ENCODE measurements at places on chromosomes 2 and 18.

GRCh38 chr2:231110551-231110950, 14.3 kb downstream of the HTR2B start:
- DNase-seq: no peak

GRCh38 chr18:67805261-67805660, 288.7 kb upstream of the DSEL start:
- DNase-seq: peak; percentile 7

- DNase-seq: no peak
Observed at GRCh38 chr18:59921384-59921891, 21.6 kb downstream of the PMAIP1 start.

DNA sequence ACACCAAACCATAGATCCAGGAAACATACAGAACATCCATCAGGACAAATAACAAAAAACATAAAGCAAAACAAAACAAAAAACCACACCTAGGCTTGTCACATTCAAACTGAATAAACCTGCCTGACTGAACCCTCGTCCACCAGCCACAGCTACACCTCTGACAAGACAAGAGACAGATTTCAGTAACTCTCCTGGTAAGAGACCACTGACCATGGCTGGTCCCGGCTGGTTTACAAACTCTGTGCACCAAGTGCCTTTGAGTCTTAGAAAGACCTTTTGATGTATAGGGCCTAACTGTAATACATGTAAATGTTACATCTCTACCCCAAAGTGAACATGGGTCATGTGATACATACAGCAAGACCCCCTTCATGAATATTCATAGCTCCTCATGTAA, 4.8 kb upstream of the SLC66A2 start:
- DNase-seq: no peak

DNA sequence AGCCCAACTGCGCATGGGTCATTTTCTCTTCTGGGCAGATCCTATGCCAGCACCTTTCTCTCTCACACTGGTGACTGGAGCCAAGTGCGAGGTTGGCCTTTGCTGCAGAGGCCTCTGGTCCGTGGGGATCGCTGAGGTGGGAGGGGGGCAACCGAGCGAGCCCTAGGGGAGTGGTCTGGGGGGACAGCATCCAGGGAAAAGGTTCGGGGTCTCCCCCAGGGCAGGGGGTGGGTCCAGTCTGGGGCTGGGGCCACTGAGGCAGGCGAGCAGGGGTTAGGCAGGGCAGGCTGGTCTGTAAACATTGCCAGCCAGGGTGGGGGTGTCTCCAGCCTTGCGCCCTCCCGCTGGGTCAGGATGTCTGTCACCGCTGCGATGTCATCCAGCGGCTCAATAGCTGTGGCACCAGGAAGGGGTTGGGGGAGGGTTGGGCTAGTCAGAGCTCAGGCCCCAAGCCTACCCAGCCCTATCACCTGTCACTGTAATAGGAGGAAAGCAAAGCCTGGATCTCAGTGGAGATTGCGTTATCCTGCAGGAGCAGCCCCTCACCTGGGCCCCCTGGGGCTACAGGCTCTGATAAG, 4.7 kb downstream of the WDR54 start:
- peak; percentile 54 for DNase-seq

DNA sequence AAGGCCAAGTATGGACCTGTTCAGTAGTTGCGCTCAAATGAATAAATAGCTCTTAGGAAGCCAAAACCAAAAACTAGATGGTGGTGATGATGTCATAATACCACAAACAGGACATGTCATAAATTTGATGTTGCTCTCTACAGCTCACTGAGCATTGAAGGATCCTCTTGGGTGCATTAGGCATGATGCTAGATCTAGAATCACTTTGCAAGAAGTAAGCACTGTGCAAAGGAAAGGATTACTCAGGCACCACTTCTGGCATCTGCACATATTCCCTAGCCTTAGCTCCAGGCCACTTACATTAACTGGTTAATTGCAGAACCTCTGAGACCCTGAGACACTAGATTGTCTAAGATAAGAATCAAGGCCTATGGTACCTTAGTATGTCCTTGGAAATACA, 58.0 kb downstream of the LRRTM1 start:
- no peak for DNase-seq

- peak; percentile 89 for DNase-seq
Observed at GRCh38 chr18:31610286-31611205, 18.9 kb downstream of the TTR start.

- DNase-seq: no peak
Observed at GRCh38 chr2:189305291-189305943, 125.9 kb upstream of the COL5A2 start.

- DNase-seq: no peak
Observed at GRCh38 chr2:183162362-183162761, 38.1 kb downstream of the NUP35 start.

DNA sequence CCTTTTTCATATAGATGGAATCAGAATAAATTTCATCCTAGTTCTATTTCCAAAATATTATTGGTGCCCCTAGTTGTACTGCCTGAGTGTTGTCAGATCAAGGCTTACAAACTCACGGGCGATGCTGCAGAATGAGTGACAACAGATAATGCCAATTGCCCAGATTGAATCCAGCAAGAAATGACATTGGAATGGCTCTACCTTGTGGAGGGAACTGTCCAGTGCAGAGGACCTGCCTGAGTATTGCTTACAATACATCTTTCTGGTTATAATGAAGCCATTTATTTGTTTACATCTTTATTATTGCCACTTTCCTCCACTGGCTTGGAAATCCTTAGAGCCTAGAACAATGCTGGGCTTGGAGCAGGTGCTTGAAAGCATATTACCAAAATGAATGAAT, 7.8 kb upstream of the IL1R2 start:
- DNase-seq: no peak

DNA sequence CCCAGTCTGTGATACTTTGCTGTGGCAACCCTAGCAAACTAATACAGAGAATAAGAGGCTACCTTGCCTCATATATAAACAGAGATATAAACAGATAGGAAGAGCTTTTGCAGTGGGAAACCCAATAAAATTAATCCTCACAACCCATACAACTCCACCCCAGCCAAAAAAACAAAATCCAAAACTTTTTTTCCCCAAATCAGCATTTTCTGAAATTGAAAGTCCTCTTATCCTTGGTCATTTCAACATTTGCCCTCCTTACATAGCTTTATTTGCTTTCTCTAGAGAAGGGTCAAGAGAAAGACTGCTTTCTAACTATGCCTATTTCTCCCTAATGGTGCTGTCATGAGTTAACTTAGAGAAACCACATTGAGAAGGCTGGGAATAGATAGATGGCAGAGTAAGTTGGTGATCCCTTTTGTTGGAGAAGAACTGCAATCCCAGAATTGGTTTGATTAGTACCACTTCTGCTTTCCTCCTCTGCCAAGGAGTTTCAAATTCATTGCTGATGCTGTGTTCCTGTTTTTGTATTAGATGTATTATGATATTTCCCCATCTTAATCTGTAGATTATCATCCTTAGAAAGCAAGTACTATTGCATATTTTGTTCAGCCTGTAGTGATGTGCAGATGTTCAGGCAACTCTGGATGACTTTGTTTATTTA, 76.5 kb upstream of the B3GNT2 start:
- no peak for DNase-seq

- peak; percentile 38 for DNase-seq
Observed at GRCh38 chr2:195304310-195304709, 352.7 kb upstream of the SLC39A10 start.

GRCh38 chr2:200985799-200986198, 22.3 kb upstream of the ORC2 start:
- no peak for DNase-seq

DNA sequence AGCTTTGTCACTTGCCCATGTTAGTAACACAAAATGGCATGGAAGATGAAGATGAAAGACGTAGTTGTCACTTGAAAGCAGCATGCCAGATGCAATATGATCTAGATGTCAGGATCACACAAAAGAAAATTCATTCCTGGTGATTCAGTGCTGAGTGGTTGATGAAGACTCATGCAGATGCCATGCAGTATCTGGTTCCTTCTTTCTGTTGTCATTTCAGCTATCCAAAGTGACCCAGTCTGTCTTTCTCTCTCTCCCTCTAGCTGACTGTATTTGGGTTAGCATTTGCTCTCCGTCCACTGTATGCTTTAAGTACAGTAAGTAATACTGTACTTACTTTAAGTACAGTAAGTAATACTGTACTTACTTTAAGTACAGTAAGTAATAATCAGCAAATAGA, 50.4 kb downstream of the TTN start:
- no peak for DNase-seq

- peak; percentile 7 for DNase-seq
Observed at GRCh38 chr2:240570531-240571313, 2.4 kb downstream of the RNPEPL1 start.

GRCh38 chr2:60391649-60392375, 161.6 kb downstream of the BCL11A start:
- no peak for DNase-seq

- DNase-seq: no peak
Observed at GRCh38 chr2:238461491-238461890, 34.8 kb downstream of the ASB1 start.

GRCh38 chr2:16615687-16616615, 49.7 kb downstream of the CYRIA start:
- DNase-seq: no peak

DNA sequence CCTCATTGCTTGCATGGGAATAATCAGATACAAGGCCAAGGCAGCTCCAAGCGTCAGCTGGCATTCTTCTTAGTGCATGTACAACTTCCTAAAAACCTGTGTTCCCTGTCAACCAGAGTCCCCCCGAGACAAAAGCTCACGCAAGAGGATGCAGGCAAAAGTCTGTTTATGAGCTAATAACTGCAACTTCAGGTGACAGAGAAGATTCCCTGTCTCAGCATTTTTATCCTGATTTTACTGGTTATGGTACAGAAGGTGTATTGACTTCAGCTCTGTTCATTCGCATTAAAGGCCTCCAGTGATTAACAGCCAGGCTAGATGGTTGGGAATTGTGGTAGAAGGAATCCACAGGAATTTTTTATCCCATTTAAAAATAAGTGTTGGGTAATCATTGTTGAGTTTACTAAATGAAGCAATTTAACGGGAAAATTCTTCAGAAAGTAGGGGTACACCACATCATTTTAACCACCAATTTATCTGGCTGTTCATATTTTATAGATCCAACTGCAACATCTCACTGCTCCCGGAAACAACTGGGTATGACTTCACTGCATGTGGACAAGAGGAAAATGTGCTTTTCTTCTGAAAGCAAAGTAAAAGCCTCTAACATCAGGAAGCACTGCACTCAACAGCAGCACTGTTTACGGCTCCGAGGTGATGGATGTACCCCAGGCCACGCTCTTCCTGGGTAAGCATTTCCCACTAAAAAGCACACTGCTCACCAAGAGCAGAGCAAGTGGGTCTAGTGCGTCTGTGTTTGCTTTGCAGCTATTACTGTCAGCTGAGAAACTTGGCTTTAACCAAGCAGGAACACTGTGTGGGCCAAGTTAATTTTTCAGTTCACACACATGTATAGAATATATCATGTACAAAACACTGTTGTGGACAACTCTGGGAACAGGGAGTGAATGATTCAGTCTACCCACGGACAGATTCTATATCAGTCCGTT, 31.9 kb downstream of the CCBE1 start:
- DNase-seq: no peak

GRCh38 chr18:370751-371608, 103.1 kb upstream of the THOC1 start:
- peak; percentile 57 for DNase-seq

DNA sequence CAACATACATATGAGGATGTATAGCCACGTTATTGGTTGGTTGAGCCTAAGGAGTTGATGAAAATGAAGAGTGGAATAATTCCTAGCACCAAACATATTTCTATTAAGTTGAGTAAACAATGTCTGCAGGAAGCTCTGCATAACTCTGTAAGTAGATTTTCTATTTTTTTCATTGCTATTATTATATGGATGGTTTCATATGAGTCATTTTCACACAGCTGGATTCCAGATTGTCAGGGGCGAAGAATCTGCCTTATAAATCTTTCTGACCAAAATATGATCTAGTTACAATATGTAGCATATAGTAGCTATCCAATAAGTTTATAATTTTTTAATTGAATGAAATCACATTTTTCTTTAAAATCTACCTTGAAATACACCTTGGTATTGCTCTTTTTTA, 468.0 kb upstream of the PKDCC start:
- DNase-seq: no peak

- no peak for DNase-seq
Observed at GRCh38 chr2:45946023-45946422, 294.5 kb downstream of the PRKCE start.

DNA sequence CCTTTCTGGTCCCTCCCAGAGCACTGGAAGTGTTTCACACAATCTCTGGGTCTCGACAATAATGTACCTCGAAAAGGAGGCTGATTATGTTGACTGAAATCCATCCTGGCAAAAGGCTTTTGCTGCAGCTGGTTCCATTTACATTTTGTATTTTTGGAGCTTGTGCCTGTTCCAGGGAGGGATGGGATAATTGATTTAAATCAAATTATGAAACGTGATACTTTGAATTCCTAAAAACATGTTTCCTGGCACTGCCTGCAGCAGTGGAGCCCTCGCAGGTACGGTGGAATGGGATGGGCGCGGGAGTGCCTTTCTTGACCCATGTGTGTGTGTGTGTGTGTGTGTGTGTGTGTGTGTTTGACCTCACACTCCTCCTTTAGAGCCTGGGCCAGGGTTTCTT, 455.5 kb upstream of the MEIS1 start:
- DNase-seq: no peak

DNA sequence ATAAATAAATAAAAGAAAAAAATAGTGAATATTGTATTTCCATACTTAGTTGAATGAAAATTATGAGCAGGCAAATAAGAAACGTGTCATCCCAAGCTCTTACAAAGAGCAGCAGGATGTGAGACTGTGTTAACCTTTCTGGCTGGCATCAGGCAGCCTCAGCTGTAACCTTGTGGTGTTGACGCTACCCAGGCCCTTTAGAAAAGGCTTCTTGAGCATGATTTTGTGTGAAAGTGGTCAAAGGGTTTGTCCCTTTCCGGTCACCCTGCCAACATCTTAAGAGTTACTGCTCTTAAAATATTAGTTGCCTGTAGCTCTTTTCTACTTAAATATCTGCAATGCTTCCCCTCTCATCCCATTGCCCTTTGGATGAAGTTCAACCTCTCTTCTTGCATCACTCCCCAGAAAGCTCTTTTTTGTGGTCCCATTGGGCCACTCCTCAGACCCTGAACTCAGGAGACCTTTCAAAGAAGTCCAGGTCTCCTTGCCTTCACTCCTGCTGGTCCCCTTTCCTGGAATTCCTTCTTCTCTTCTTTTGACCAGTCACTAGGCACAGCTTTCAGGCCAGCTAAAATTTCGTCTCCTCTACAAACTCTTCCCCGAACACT, 35.0 kb downstream of the RHOB start:
- DNase-seq: no peak

GRCh38 chr2:236673823-236674185, 104.2 kb downstream of the ACKR3 start:
- DNase-seq: no peak

GRCh38 chr2:144240656-144241339, 279.1 kb downstream of the ZEB2 start:
- no peak for DNase-seq

DNA sequence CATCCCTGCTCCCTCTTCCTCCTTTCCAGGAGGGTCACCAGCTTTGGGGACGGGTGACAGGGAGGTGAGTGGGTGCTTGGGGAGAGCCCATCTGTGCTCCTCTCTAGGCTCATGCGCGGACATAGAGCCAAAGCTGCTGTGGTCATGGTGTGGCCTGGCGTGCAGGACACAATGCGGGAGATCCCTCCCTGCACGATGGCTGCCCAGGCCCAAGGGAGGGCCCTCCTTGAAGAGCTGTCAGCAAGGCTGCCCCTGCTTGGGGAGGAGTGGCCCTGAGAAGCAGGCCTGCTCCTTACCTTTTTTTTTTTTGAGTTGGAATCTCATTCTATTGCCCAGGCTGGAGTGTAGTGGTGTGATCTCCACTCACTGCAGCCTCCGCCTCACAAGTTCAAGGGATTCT, 111.4 kb downstream of the DYSF start:
- no peak for DNase-seq

GRCh38 chr2:3125001-3125760, 252.4 kb downstream of the EIPR1 start:
- peak; percentile 7 for DNase-seq

All from WERI-Rb-1 (cell line).